Fibroblast of skin of abdomen (primary cell): ENCODE measurements at places on chromosomes 6 and 20.

DNA sequence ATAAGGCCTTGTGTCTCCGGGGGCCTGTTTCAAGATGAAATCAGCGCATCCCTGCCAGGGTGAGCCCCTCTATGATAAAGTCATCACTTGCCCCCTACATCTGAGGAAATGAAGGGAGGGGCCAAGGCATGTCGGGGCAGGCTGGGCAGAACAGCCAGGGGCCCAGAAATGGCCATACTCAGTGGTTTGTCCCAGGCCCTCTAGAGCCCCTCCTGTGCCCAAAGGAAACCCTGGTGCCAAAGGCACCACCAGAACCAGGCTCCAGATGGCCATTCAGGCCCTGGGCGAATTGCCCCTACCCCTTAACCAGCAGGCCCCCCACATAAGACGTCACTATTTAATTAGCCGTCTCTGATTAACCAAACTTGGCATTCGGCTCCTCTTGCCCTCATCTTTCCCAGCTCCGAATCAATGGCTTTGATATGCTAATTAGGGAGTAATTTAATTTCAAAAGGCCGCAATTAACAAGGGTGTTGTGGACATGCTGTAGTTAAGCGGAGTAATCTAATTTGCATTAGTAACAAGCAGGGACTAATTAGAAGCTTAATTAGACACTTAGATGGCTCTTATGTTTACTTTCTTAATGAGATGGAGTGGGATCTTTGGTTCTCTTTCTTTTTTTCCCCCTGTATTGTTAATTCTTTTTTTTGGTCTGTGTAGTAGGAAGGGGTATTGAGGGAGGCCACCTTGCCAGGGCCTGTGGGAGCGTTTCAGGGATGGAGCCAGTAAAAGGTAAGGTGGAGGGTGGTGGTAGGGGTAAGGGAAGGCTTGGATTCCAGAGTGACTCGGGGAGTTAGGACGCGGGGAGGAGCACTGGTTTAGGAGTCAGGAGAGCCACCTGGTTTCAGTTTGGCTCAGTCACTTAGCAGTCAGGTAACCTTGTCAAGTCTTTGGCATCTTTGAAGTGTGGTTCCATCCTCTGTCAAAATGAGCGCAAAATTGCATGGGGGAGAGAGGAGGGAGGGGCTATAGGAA is 9.4 kb downstream of the FOXP4 start:
- no peak for DNase-seq

- DNase-seq = peak; percentile 26
Observed at GRCh38 chr6:68313911-68314310, 321.2 kb upstream of the ADGRB3 start.

- DNase-seq = no peak
Observed at GRCh38 chr6:113626475-113626874, 230.7 kb upstream of the MARCKS start.

GRCh38 chr20:48597521-48598302 is 230.1 kb downstream of the PREX1 start:
- DNase-seq = no peak

GRCh38 chr6:117919775-117920729 is 13.0 kb downstream of the SLC35F1 start:
- DNase-seq = no peak

GRCh38 chr6:11217360-11218101 is 14.9 kb downstream of the NEDD9 start:
- no peak for DNase-seq

DNA sequence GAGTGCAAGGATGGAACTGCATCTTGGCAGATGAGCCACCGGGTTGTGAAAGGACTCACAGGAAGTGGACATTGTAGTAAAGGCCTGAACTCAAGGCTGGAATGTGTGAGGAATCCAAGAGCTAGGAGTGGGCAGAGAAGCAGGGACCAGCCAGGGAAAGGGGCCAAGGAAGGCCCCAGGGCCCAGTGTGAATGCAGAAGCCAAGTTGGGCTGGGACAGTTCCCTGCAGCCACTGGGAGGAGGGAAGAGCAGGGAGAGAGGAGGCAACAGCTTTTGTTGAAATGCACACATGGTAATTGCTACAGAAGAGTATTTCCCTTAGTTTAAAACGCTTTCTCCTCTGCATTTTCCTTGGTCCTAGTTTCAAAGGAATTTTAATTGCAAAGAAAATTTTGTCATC is 34.6 kb downstream of the CDH22 start:
- DNase-seq = no peak

DNA sequence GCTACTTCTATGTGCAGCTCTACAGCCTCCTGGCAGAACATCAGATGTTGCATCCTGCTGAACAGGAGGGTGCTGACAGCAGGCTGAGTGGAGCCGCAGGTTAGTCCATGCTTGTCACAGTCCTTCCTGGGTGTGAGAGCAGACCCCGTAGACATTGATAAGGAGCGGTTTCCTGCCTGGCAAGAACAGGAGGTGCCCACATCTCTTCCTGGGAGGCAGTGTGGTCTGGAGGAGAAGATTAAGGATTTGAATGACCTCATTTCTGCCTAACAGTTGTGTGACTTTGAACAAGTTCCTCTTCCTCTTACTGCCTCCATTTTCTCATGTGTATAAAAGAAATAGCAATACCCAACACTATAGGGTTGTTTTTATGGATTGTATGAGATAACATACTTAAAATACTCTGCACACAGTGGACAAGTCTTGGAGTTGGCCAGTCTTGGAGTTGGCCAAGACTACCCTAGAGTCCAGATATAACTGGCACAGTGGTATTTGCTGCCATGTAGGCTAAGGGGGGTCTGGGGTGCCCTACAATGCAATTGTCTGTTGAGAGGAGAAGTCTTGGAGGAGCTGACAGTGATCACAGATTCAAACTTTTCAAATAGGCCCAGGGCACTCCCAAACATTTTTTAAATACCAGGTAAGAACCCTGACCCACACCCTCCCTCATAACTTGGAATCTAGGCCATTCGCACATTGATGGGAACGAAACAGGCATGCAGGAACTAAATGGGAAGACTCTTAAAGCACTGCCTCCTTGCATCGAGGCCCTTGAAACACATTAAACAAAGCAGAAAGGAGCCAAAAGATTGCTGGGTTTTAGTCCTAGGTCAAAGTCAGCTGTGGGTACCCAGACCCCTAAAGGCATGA is 32.6 kb upstream of the TBC1D7 start:
- no peak for DNase-seq

- no peak for DNase-seq
Observed at GRCh38 chr6:158313989-158314388, 1.7 kb downstream of the TULP4 start.

DNA sequence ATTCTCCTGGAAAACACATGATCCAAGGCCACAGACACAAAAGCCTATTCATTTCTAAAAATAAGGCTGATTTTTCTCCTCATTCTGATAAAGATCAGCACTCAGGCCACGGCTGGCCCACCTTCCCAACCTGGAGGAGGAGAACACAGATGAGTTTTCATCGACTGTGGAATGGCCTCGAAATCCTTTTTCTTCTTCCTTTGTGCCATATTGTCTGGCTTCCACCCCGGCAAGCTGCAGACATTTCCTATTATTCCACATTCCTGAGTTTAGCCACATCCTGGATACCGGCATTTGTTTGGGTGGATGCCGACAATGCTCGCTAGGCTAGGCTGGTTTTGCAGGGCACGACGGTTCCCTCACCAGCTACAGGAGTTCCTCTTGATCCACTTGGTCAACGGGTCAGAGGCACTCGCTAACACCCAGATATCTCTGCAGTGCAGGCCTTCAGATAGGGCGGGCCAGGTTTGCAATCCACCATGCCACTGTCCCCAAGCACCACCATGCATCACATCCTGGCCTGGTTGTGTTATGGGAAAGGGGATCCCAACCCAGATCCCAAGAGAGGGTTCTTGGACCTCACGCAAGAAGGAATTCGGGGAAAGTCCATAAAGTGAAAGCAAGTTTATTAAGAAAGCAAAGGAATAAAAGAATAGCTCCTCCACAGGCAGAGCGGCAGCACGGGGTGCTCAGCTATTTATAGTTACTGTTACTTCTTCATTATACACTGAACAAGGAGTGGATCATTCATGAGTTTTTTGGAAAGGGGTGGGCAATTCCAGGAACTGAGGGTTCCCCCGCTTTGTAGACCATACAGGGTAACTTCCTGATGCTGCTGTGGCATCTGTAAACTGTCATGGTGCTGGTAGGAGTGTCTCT is 4.2 kb upstream of the CTSZ start:
- peak; percentile 92 for DNase-seq

GRCh38 chr6:5333658-5334057 is 72.3 kb downstream of the FARS2 start:
- DNase-seq = peak; percentile 71

DNA sequence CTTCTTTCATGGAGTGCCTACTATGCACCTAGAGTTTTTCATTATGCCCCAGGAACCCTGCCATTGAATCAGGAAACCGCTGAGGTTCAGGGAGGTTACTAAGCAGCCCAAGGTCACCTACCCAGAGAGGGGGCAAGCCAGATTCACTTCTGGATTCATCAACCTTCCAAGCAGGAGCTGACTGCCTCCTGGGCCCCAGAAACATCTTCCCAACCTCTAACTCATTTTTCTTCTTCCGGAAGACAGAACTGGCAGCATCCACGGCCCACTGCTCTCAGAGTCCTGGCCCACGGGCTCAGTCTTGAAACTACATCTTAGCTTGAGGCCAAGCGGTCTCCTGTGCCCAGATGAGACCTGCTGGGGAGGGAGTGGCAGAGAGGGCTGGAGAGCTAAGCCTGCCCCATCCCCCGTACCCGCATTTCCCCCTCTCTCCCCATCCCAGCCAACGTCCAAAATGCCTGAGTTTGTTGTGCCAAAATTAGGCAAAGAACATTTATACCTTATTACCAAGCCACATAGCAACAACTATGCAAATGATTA is 281.0 kb downstream of the CDC5L start:
- no peak for DNase-seq

DNA sequence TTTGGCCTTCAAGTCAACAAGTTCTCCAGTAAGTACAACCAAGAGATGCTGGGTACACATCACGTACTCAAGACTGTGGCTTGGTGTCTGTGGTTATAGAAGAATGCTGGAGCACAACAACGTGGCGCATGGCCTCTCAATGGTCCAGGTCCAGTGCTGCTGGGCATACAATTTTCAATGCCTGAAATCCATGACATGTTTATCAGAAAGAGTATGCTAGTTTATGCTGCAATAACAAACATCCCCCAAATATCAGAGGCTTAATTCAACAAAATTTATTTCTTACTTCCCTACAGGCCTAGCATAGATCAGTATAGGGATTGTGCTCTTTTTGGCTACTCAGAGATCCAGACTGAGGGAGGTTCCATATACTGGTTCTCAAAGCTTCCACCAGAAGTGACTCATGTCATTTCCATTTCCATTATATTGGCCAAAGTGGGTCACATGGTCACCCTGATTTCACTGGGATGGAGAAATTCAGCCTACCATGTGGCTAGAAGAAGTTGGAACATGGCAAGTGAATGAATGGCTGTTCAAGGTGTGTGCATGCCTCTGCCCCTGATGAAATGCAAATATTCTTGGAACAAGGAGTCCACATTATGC is 33.3 kb upstream of the KIF16B start:
- no peak for DNase-seq

DNA sequence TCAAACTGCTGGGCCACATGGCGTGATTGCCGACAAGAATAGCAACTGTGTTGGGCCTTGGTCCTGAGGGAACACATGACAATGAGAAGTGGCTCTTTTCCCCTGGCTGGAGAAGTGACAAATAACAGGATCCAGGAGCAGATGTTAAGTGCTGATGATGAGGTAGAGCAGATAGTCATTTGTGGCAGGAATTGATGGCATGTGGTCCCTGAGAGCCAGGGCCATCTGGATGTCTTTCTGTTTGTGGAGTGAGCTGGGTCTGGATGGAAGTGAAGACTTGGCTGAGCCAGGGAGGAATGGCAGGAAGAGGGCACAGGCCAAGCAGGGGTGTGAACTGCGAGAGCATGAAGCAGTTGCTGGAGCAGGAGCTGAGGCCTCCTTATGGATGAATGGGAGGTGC is 67.8 kb downstream of the SCAND1 start:
- no peak for DNase-seq

GRCh38 chr6:28729501-28730402 is 194.0 kb downstream of the TRIM27 start:
- no peak for DNase-seq

DNA sequence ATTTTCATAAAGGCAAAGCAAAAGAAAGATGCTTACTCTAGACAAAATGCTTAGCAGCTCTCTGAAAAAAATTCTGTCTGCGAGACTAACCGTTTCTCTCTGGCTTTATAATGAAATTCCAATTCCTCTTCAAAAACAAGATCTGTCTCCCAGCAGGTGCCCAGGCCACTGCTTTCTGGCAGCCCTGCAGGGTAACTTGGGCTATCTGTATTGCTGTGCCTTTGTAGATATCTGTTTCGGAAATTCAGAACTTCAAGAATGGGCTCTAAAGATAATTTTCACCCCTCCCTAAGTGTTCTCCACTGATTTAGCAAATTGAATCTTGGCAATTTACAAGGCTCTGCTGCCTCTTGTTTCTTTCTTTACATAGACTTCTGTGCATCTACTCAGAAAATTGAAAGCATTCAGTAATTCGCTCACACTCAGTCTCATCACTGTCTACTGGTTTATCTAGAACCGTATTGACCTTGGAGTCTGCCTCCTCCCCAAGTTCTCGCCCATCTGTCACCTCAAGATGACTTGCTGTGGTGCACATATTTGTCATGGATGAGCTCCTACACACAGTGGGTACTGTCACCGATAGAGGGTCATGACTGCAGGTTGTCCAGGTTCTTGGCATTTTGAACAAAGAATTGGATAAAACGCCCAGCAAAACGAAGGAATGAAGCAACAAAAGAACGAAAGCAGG is 26.4 kb upstream of the FABP7 start:
- DNase-seq = no peak

DNA sequence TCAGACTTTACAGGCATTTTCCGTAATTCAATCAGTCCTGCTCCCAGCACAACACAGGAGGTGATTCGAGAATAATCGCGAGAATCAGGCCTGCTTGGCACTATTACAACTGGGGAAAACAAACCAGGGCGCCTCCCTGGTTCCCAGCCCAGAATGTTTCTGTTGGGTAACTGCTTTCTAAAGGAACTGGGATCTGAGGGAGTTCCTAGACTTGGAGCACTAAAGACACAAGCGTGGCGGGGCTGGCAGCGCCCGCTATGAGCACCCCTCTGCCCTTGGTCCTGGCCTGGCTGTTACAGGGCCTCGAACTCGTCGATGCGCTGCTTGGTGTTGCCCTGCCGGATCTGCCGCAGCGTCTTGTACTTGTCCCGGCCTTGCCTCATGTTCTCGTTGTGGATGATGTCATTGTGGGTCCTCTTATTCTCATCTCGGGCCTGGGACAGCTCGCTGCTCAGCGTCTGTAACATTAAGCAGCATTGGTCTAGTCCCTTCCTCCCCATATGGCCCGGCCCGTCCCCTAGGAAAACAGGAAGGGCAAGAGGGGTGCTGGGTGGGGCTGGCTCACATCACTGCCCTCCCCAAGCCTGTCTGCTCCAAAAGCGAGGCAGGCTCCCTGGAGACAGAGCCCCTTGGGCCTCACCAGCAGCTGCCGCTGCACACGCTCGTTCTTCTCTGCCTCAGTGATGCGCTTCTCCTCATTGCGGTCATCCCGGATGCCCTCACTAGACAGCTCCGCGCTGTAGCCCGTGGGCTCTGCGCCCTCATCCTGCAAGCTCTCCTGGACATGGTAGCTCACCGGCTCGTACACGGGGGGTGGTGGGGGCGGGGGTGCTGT is 52.3 kb downstream of the EZR start:
- no peak for DNase-seq
